ENCODE measurements at places on chromosomes 2 and 18.

DNA sequence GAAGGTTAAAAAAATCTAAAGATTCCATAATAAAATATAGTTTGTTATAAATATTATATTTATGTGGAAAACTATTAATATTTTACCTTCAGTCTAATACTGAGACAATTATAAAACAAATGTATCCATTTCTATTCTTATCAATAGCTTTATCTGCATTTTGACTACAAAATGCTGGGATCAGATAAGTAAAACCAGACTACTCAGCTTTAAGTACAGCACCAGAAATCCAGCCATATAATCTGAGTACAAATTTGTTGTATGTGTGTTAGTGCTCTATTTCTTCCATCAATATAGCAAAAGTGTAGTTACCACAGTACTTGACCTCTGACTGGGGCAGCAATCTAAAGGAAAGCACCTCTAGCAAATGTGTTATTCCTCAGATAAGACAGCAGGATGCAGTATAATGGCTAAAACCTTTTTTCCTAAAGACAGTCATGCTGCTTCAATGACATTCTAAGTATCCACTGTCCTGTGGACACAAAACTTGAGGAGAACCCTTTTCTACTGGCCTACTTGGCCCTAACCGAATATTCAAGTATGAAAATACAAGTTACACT lies 68.1 kb downstream of the OLA1 start:
- no peak for DNase-seq

DNA sequence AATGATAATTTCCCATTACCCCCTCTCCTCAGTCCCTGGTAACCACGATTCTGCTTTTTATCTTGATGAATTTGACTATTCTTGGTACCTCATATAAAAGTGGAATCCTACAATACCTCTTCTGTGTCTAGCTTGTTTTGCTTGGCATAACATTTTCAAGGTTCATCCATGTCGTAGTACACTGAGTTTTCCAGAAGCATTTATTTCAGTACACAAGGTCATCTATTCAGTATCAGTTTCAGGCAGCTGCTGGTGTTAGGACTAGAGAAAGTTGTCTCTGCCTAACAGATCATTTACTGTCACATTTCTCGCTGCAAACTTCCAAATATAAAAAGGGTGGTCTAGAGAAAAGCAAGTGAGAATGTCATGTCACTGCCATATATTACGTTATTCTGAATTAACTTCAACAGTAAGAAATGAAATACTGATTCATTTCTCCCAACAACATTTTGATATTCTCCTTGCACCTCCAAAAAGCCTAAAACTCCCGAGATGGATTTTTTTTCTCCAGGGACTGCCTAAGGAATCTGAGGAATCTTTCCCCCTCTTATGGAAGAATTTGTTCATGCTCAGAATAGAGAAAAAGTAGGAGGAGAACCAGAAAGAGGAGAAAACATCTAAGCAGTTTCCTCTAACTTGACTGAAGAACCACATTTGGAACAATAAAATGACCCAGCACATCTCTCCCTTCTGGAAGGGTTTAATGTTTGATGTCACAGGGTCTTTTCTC lies 36.0 kb downstream of the CDK15 start:
- DNase-seq = no peak

- no peak for DNase-seq
Observed at GRCh38 chr2:37993143-37993542, 68.1 kb downstream of the RMDN2 start.

DNA sequence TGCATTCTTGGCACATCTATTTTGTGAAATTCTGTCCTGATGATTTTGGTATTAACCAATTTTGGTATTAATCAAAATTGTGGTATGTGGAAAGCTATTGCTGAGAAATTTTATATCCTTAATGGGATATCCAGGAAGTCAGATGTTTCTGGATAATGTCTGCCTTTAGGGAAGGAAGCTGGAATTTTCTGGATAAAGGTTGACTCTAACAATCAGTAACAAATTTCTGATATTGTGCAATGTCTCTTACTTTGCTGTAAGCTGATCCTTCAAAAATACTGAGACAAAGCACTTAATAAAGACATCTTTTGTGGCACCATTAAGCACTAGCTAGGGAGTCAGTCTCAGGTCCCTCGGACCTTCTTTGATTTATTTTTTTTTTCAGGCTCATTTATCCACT lies 100.8 kb upstream of the UGP2 start:
- DNase-seq = no peak

DNA sequence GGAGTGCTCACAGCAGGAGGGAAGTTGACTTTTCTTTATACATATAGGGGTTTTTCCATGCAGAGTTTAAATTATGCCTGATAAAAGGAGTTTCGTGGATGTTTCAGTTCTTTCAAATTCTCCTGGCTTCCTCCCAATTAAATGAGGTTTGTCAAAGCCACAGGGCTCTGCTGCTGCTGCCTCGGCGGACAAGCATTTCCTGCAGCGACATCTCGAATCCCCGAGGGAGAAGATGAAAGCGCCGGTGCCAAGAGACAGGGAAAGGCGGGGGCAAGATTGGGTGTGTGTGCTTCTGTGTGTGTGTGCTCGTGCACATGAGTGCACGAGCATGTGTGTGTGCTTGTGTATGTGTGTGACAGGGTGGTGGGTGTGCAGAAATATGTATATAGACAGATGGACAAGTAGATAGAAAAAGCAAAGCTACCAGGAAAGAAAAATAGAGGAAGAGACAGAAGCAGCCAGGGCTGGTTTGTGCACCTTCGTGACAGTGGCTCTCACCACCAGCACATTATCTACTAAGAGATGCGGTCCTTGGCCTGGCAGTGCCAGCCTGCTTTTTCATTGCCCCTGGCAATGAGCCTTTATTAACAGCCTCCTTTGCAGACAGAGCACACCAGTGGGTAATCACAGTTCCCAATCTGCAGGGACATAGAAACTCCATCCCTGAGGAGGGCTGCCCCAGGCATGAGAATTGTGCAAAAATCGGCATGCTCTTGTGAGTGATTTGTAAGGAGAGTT lies 76.2 kb downstream of the CDK15 start:
- no peak for DNase-seq

DNA sequence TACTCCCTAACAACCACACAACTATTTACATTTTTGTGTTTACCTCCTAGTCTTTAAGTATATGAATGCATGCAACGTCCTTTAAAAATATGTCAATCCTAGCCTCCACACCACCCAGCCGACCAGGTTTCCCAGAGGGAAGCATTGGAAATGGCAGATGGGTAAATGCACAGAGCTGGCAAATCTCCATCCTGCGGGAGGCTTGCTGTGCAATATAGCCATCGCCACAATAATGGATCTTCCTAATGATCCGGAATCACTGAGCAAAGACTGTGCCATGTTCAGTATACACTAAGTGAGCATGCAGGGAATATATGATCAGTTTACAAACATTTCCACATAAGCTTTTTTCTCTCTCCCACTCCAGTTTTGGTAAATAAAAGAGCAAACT lies 131.8 kb downstream of the NEDD4L start:
- DNase-seq = no peak

GRCh38 chr2:191366199-191366598 lies 121.0 kb downstream of the MYO1B start:
- no peak for DNase-seq

DNA sequence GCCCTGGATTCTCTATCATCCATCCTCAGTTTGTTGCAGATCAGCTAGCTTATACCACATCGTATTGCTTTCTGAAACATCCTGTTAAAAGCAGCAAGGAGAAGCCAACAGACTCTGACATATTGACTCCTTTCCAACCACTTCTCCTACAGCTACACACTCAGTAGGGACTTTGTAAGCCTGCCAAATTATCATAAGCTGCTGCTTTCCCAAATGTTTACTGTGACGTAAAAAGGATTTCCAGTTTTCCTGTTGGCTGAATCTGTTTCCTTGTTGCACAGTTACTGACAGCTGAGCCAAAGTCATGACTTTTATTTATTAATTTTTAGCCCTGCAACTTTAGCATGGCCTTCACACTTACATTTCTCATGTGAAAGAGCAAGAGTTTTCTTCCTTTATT lies 294.3 kb downstream of the KCNJ3 start:
- no peak for DNase-seq

- DNase-seq = no peak
Observed at GRCh38 chr2:233980955-233981561, 63.9 kb downstream of the TRPM8 start.
